NCI-H1930 (cell line): ENCODE measurements at places on chromosomes 2 and 18.

- no peak for DNase-seq
Observed at GRCh38 chr2:186422226-186422625, 63.8 kb upstream of the ZC3H15 start.

DNA sequence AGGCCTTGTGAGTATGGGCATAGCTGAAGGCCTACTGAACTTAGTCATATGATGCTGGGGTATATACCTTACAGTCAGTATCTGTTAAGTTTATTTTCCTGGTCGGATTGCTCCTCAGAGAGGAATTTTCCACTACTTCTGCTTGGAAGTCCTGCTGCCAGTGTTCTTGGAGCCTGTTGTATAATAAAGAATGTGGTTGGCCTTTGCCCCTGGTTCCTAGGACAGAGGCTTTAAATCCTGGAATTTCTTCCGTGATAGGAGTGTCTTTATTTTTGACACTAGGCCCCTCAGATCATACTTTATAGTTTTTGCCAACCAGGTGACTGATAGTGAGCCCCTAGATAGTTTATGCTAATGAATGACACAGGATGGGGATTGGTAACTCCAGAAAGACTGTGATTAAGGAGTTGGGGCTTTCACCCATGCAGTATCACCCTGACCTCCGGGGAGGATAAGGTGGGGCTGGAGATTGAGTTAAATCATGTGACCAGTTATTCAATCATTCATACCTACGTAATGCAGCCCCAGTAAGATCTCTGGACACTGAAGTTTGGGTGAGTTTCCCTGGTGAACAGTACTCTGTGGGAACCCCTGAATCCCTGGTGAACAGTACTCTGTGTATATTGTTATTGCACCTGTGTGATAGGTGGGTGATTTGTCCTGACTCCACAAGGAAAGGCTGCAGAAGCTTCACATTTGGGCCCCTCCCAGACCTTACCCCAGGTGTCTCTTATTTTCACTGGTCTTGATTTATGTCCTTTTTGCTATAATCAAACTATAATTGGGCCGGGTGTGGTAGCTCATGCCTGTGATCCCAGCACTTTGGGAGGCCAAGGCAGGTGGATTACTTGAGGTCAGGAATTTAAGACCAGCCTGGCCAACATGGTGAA lies 56.9 kb downstream of the COMMD1 start:
- DNase-seq = no peak

DNA sequence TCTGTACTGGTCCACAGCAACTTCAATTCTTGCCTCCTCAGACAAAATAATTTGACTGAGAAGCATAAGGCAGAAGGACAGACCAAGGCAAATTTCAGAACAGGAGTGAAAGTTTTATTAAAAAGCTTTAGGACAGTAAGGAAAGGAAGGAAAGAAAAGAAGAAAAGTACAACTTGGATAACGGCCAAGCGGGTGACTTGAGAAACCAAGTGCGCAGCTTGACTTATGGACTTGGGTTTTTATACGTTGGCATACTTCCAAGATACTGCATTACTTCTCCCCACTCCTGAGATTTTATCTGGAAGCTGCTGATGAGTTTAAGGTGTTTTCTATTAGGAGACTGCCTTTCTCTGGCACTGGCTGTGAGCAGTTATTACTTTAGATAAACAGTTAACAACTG lies 64.7 kb downstream of the CCDC178 start:
- DNase-seq = no peak

- DNase-seq = no peak
Observed at GRCh38 chr18:5839102-5839501, 56.2 kb downstream of the TMEM200C start.

DNA sequence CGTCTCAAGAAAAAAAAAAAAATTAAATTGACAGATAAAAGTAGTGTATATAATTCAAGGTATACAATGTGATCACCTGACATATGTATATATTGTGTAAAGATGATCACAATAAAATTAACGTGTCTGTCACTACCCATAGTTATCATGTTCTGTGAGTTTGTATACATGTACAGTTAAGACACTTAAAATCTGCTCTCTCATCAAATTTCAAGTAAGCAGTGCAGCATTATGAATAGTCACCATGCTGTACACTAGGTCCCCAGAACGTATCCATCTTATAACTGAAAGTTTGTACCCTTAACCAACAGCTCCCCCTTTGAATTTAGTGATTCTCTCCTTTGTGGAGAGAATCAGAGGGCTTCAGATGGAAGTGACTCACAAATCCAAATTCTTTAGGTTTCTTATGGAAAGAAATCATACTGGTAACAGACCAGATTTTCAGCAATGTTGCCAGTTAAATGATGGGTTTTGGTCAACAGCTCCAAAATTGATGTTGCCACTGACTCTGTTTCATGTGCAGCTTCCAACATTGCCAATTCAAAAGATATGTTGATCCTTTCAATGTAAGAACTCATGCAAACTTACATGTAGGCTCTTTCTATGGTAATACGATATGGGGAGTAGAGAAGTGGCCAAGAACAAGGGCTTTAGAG lies 281.5 kb downstream of the AFF3 start:
- DNase-seq = no peak

- DNase-seq = no peak
Observed at GRCh38 chr2:16326711-16327300, 338.8 kb downstream of the CYRIA start.

DNA sequence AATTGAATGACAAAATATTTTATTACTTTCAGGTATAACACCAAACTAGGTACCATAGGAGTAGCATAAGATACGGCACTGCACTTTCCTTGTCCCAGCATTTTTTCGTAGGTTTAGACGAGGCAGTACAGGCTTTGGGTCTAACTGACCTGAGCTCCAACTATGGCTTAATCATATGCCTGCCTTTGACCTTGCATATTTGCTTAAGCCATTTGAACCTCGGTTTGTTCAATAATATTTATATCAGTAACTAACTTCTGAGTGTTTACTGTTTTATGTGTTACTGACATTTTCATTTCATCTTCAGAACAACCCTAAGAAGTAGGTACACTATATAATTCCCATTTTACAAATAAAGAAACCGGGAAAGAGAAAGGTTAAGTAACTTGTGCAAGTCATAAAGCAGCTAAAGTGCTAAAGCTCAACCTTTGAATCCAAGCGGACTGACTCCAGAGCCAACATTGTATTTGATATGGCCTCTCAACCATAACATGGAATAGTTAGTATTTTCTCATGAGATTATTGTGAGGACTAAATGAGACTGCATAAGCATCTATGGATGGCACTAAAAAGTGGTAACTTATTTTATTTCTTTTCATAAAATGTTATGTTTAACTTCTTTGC lies 104.0 kb downstream of the R3HDM1 start:
- DNase-seq = no peak

GRCh38 chr2:58638256-58638805 lies 397.2 kb upstream of the FANCL start:
- no peak for DNase-seq

DNA sequence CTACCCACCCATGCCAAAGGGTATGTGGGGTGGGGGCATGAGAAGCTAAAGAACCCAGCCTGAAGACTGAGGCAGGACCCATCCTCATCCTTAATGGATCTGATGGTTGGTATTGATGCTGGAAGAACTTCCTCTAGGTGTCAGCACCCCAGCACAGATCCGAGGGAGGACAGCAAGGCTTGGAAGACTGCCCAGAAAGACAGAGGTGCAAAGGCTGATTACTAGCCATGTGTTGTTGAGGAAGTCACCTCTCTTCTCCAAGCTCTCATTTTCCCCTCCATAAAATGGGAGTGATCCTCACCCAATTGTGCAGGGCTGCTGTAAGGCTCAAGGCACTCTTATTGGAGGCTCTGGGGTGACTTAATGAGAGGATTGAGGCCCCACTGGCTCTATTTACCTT lies 256.5 kb downstream of the CELF4 start:
- DNase-seq = no peak

- no peak for DNase-seq
Observed at GRCh38 chr2:198517976-198518375, 713.6 kb downstream of the PLCL1 start.

GRCh38 chr2:115389024-115389423 lies 946.6 kb downstream of the DPP10 start:
- DNase-seq = peak; percentile 5

- no peak for DNase-seq
Observed at GRCh38 chr2:78418021-78418420, 607.5 kb upstream of the REG3G start.
